ENCODE measurements at places on chromosomes 5 and 9.

GRCh38 chr5:37921452-37921851, 81.6 kb upstream of the GDNF start:
- DNase-seq = no peak

GRCh38 chr5:74013222-74013621, 387.2 kb downstream of the ARHGEF28 start:
- DNase-seq = no peak

DNA sequence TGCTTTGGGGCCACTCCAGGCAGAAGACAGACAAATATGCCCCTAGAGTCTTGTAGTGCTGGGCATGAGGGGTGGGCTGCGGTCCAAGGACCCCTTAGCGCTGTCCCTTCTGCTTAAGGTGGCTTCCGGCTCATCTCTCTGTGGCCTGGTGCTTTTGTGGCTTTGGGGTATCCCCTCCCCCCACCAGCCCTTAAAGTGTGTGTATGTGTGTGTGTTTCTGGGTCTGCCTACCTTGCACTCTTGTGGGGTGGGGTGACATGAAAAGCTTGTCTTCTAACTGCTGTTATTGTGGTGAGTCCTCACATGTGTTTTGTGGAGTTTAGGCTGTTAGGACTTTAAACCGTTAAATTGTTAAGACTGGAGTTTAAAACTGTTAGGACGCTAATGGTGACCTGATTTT, 23.6 kb downstream of the MARCHF6 start:
- no peak for DNase-seq

GRCh38 chr9:14563902-14564624, 129.2 kb downstream of the ZDHHC21 start:
- DNase-seq = no peak

GRCh38 chr5:50501491-50502228, 60.6 kb upstream of the EMB start:
- no peak for DNase-seq

DNA sequence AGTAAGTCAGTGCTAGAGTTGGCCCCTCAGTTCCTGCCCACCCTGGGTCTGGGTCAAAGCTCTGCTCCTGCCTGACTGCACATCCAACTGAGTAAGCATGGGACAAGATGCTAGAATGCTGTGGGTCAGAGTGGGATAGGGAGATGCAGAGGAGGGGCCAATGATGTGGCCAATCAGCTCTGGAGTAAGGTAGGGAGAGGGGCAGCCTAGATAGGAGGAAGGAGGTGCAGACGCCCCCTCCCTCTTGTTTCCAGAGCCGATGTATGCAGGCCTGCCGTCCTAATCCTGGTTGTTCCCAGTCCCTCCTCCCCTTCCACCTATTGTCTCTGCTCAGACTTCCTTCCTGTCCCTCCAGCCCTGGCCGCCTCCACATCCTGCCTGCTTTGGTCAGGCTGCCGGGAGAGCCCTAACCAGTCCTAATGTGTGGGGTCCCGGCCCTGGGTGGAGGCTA, 1.3 kb downstream of the ARAP3 start:
- no peak for DNase-seq

DNA sequence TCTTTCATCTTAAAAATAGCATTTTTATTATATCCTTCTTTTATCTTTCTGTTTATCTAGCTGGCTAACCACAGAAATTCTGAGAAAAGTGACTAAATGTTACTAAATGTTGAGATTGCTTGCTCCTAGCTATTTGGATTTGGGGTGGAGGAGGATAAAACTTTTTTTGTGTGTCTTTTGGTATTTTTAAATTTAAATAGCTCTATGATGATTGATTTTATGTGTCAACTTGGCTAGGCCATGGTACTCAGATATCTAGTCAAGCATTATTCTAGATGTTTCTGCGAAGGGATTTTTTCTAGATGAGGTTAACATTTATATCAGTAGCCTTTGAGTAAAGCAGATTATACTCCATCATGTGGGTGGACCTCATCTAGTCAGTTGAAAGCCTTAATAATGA, 75.0 kb downstream of the GCNT1 start:
- DNase-seq = no peak

- DNase-seq = no peak
Measured at GRCh38 chr5:80885396-80886000, 74.7 kb upstream of the RASGRF2 start.

DNA sequence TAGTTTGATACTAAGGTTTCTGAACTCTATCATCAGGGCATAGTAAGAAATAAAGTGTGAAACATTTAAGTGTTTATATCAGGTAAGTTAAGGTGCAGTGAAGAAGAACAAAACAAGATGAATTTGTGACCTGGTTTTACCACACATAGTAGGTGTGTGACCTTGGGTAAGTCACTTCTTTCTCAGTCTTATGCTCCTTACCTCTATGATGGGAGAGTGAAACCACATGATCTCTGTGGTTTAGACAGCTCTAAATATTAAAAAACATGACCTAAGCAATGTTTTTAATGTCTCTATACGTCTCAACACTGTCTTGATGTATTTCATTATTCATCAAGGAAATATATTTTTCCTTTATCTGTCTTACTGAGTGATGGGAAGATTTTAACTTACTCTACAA, 629.6 kb upstream of the DMAC1 start:
- DNase-seq = no peak

GRCh38 chr5:52922384-52922783, 66.8 kb upstream of the ITGA2 start:
- no peak for DNase-seq

- no peak for DNase-seq
Measured at GRCh38 chr5:3024554-3024953, 273.1 kb upstream of the IRX2 start.

GRCh38 chr5:168803541-168803940, 224.4 kb upstream of the PANK3 start:
- DNase-seq = no peak

DNA sequence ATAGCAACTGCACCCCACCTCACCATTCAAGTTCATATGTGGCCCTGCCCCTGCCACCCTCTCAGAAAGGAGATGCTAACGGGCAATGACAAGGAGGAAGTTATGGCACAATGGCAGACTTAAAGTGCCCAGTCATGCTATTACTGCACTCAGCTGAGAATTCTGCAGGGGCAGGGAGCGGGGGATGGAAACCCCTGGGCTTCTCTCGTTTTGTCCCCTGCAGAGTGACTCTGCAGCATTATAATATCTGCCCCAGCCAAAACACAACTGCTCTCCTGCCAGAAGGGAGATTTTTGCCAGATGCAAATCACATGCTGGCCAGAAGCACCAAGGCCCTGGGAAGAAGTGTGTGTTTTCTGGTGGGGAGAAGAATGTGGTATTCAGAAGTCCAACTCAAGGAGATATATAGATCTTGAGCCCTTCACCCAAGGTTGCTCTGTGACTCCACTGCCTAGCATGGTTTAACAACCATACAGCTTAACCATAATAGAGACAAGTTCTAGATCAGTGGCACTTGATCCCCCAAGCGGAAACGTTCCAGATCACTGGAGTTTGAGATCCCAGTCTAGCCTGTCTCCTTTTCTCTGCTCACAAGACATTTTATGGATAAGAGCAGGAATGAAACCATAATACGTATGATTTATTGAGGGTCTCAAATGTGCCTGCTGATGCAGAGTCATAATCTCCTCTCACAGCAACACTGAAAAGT, 207.0 kb upstream of the MAP3K1 start:
- no peak for DNase-seq

All from naive thymus-derived CD4-positive, alpha-beta T cell (primary cell).